ENCODE measurements at places on chromosomes 16 and 17. TPM values are rescaled to one million over a fixed set of nuclear protein-coding genes. Genes with fewer than 3 reads are reported as not detected.
A peak's percentile ranks its signal among the peaks of the same experiment; 100 is the strongest.

Gene CCL2
- not detected for total RNA-seq

DNA sequence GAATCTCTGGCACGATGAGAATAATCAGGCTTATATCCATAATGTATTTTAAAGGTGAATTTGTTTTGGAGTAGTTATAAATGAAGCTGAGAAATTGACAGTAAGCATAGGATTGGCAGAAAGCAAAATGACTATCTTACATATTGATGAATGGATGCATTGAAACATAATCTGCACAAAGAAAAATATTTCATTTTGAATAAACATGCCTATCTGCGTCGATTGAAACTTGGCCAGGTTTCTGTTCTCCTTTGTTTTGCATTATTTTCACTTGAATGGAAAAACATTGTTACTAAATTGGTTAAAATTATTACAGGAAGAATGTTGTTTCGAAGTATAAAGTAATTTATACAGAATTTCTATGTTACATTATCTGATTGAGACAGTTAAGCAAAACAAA, 128.2 kb downstream of the USP22 start:
- no peaks in the 10 kb centered on the region for H3K36me3 ChIP-seq
- no peak overlapping the region for H3K27ac ChIP-seq
- no peak for DNase-seq
- no peak overlapping the region for H3K4me3 ChIP-seq

DNA sequence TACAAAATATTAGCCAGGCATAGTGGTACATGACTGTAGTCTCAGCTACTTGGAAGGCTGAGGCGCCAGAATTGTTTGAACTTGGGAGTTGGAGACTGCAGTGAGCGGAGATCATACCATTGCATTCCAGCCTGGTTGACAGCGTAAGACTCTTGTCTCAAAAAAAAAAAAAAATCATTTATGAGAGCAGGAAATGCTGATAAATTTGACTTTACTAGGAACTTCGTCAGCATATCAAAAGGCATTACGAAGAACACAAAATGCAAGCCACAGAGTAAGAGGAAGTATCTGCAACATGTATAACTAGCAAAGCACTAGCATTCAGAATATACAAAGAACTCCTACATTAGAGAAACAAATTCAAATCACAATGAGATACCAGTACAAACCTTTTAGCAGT, 279.3 kb downstream of the ZFHX3 start:
- H3K27me3 ChIP-seq = no peaks in the 10 kb centered on the region
- H3K27ac ChIP-seq = no peak overlapping the region
- no peaks in the 10 kb centered on the region for H3K4me1 ChIP-seq
- no peak for DNase-seq
- no peaks in the 10 kb centered on the region for H3K36me3 ChIP-seq
- no peak overlapping the region for H3K4me3 ChIP-seq

Gene CNGB1
- total RNA-seq = not detected

Gene MPP2
- 1.6 TPM for total RNA-seq

DNA sequence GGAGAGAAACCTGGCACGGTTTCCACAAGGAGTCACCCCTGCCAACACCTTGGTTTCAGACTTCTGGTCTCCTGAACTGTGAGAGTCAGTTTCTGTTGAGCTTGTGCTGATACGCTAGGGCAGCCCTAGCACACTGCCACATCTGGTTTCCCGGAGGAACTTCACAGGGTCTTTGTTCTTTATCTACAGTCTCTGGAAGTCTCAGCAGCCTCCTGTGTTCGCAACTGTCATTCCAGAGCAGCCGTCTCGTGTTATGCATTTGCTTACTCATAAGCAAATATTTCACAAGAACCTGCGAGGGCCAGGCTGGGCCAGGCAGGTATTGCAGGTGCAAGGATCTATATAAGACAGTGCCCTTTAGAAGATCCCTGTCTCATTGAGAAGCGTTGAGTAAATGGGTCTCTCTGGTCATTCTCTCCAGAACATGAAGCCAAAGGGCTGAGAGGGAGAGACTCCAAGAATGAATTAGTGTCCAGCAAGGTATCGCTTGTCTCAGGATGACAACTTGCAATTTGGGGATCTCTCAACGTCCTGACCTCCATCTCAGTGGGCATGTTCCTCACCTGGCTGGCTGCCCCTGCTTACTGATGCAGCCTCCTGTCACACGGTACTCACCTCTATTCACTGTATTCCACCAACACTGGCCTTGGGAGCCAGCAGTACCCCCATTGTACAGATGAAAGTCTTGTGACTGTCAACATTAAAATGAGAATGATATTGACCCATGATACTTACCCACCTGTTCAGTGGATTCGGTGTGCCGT, 141.2 kb downstream of the WWOX start:
- no peaks in the 10 kb centered on the region for H3K4me1 ChIP-seq
- no peak overlapping the region for H3K4me3 ChIP-seq
- H3K27ac ChIP-seq = no peak overlapping the region
- H3K27me3 ChIP-seq = no peaks in the 10 kb centered on the region

GRCh38 chr17:83119987-83120864, 40.8 kb downstream of the METRNL start:
- no peak overlapping the region for H3K27ac ChIP-seq
- no peaks in the 10 kb centered on the region for H3K27me3 ChIP-seq
- H3K36me3 ChIP-seq = no peaks in the 10 kb centered on the region
- DNase-seq = peak; percentile 68

Gene TSNAXIP1
- total RNA-seq = 0.39 TPM

Gene HP
- not detected for total RNA-seq

- no peak overlapping the region for H3K27ac ChIP-seq
- no peak for DNase-seq
- no peak overlapping the region for H3K4me3 ChIP-seq
- no peaks in the 10 kb centered on the region for H3K27me3 ChIP-seq
- H3K4me1 ChIP-seq = no peaks in the 10 kb centered on the region
- no peaks in the 10 kb centered on the region for H3K36me3 ChIP-seq
Observed at GRCh38 chr17:49952912-49953497, 16.0 kb upstream of the DLX4 start.

Gene C16orf46
- total RNA-seq = not detected

DNA sequence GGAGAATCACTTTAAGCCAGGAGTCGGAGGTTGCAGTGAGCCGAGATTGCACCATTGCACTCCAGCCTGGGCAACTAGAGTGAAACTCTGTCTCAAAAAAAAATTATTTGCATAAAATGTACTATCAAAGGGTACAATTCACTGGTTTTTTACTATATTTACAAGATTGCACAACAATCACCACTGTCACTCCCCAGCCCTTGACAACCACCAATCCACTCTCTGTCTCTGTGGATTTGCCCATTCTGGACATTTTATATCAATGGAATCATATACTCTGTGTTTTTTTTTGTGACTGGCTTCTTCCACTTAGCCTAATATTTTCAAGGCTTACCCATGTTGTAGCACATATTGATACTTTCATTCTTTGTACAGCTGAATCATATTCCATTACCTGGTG, 18.8 kb downstream of the TBX2 start:
- DNase-seq = no peak
- H3K27me3 ChIP-seq = peaks cover 7% of the 10 kb centered on the region
- H3K4me1 ChIP-seq = no peaks in the 10 kb centered on the region
- H3K27ac ChIP-seq = no peak overlapping the region

DNA sequence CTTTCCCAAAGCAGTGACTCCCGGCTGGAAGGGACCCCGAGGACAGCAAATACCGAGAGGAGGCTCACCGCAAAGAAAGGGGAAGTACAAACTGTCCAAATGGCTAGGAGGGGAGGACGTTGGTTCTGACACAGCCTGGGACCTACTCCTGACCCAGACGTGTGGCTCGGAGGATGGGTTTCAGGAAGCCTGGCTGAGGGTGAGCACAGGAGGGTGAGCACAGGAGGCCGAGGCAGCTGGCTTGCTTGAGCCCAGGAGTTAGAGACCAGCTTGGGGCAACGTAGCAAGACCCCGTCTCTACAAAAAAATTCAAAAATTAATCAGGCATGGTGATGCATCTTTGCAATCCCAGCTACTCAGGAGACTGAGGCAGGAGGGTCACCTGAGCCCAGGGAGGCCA, 83.2 kb downstream of the C16orf78 start:
- H3K4me1 ChIP-seq = no peaks in the 10 kb centered on the region
- no peaks in the 10 kb centered on the region for H3K36me3 ChIP-seq
- H3K27ac ChIP-seq = no peak overlapping the region
- no peak for DNase-seq
- H3K4me3 ChIP-seq = no peak overlapping the region

GRCh38 chr17:4236456-4236855, 27.3 kb downstream of the ANKFY1 start:
- H3K4me3 ChIP-seq = no peak overlapping the region
- H3K27me3 ChIP-seq = no peaks in the 10 kb centered on the region
- no peak for DNase-seq
- peaks cover 66% of the 10 kb centered on the region for H3K36me3 ChIP-seq
- H3K27ac ChIP-seq = no peak overlapping the region

Gene DUSP3
- total RNA-seq = 9.8 TPM

DNA sequence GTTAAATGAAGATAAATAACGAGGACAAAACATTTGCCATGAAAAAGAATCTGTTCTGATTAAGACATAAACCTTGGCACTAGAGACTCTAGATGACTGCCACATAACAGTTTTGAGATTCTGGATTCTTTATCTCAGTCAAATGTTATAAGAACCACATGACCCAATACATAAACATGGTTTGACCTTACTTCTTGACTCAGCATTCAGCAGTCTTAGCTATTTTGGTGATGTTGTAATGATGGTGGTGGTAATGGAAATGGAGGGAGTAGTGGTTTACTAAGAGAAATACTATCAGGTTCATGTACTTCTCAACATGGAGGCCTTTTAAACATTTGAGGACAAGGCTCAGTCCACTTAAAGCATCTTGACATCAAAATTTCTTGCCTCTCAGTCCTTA, 925.4 kb downstream of the CDH11 start:
- H3K27me3 ChIP-seq = no peaks in the 10 kb centered on the region
- no peaks in the 10 kb centered on the region for H3K4me1 ChIP-seq
- H3K27ac ChIP-seq = no peak overlapping the region
- DNase-seq = no peak
- no peak overlapping the region for H3K4me3 ChIP-seq

Gene HES7
- not detected for total RNA-seq

Measured in CD4-positive, CD25-positive, alpha-beta regulatory T cell (primary cell).